NCI-H524 (cell line): ENCODE measurements at places on chromosomes 6 and 20.

GRCh38 chr20:63648895-63649589 lies 4.2 kb downstream of the STMN3 start:
- no peak for DNase-seq

DNA sequence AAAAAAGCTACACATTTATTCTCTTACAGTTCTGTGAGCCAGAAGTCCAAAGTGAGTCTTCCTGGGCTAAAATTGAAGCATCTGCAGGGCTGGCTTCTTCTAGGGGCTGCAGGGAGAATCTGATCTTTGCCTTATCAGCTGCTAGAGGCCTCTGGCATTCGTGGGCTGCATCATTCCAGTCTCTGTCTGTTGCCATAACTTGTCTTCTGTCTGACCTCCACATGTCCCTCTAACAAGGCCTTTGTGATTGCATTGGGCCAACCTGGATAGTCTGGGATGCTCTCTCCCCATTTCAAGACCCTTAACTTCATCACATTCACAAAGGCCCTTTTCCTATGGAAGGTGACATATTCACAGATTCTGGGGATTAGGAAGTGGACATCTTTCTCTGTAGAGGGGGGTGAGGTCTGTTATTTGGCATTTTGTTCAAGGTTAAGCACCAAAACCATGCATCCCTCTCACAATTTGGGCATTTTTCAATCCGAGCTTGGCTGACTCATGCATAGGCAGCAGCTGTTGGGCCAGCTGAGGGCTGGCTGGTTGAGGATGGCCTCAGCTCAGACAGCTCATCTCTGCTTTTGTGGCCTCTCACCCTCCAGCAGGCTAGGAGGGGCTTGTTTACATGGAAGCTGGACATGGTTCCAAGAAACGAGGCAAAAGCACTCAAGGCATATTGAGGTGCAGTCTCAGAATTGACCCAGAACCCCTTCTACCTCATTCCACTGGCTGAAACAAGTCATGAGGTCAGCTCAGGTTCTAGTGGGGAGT lies 116.1 kb upstream of the NXT1 start:
- DNase-seq = no peak

GRCh38 chr6:160069459-160069858 lies 52.2 kb upstream of the SLC22A1 start:
- DNase-seq = no peak

GRCh38 chr6:12482386-12483375 lies 192.5 kb downstream of the EDN1 start:
- no peak for DNase-seq

- no peak for DNase-seq
These were observed 58.9 kb downstream of the GMDS start for GRCh38 chr6:2186516-2186915.

DNA sequence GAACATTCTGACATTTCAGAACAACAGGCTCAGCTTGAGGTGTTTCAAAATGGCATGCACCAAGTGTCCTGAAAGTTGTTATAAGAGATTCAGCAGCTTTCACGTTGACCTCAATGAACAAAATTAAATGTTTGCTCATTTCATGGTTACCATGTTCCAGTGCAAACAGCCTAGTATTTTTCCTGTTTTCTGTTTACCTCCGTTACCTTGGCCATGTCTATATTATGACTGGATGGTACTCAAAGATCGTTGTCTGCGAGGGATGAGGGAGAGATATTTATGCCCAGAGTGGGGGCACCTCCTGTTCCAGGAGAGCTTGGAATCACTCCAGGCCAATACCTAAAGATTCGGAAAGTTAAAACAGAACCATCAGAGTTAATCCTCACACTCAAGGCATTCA lies 83.8 kb upstream of the SASH1 start:
- DNase-seq = no peak

GRCh38 chr6:75431379-75431778 lies 62.2 kb downstream of the FILIP1 start:
- peak; percentile 44 for DNase-seq

- DNase-seq = no peak
These were observed 8.6 kb upstream of the FKBP1A start for GRCh38 chr20:1401451-1401907.

- no peak for DNase-seq
These were observed 19.0 kb downstream of the REM1 start for GRCh38 chr20:31494131-31494530.

- DNase-seq = no peak
These were observed 14.6 kb upstream of the HELZ2 start for GRCh38 chr20:63588641-63589041.

- no peak for DNase-seq
These were observed 105.8 kb downstream of the SLX4IP start for GRCh38 chr20:10540636-10541493.

DNA sequence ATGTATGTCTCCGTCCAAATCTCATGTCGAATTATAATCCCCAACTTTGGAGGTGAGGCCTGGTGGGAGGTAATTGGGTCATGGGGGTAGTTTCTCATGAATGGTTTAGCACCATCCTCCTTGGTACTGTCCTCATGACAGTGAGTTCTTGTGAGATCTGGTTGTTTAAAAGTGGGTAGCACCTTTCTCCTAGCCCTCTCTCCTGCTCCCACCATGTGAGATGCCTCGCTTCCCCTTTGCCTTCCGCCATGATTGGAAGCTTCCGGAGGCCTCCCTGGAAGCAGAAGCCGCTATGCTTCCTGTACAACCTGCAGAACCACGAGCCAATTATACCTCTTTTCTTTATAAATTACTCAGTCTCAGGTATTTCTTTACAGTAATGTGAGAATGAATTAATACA lies 123.1 kb downstream of the FYN start:
- no peak for DNase-seq
